Head of caudate nucleus (tissue), 42 donors: ENCODE measurements at places on chromosomes 12 and 14.

GRCh38 chr12:58302487-58303011, 361.2 kb downstream of the ATP23 start:
- DNase-seq: no peak

GRCh38 chr12:40310211-40310610, 85.4 kb downstream of the LRRK2 start:
- no peak for DNase-seq

DNA sequence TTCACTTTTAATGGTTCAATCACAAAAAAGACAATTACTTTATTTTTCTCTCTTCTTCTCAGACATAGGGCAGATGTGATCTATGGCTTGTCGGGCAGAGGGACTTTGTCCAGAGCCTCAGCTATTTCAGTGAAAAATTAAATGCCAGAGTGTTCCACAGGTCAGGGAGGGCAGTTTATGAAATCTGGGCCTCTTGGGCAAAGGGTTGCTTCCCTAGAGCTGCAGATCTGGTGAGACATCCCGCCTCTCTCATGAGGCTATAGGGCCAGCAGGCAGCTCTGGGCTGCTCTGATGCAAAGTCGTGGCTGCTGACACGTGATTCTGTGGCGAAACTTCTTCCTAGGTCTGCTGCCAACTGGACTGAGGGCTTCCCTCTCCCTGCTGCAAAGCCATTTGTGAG, 6.0 kb downstream of the CLMN start:
- peak; percentile 83 for DNase-seq

DNA sequence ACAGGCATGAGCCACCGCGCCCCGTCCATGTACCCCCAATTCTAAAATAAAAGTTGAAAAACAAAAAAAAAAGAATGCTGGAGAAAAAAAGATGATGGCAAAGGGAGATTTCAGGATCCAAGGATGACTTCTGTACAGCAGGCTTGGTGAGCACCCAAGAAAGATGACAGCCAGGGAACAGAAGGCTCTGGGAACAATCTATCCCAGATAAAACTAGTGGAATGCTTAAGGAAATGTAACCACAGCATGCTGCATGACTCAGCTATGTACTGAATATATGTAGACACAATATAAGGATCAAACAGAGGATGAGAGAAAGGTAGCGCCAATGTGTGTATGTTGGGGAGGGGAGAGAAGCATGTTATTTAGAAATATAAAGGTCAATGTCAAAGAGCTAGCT, 123.7 kb upstream of the TMTC1 start:
- DNase-seq: no peak

DNA sequence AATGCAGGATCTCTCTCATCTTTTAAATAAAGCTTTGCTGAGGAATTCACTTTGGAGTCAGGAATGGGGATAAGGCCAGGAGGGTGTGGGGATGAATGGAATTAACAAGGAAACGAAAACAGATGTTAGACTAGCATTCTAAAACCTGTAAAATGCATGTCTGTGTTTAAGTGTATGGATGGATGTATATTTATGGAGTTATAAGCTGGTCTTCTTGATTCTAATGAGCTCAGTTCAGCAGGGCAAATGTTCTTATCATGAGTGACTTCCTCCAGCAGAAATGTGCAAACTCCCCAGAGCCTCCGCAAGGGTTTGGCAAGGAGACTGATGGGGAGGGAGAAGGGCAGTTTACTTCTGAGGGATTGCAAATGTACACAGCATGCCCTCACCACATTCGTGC, 149.1 kb downstream of the NTF3 start:
- no peak for DNase-seq

DNA sequence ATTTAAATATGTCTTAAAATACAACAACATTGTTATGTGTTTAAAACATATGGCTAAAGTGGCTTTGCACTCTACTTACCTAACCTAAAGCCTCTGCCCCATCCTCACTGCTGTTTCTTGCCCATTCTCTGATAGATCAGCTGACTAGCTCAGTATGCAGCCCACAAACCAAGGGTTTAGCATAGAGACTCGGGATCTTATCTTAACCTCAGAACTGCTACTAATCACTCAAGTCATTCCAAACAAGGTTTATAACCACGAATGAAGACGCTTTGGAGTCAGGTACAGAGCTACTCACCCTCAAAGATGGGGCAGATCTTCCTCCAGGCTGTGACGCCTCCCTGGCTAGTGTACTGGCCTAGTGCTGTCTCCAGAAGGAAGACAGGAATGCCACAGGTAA, 19.3 kb downstream of the SLC6A13 start:
- no peak for DNase-seq

GRCh38 chr14:77347751-77348150, 26.9 kb downstream of the GSTZ1 start:
- DNase-seq: no peak

DNA sequence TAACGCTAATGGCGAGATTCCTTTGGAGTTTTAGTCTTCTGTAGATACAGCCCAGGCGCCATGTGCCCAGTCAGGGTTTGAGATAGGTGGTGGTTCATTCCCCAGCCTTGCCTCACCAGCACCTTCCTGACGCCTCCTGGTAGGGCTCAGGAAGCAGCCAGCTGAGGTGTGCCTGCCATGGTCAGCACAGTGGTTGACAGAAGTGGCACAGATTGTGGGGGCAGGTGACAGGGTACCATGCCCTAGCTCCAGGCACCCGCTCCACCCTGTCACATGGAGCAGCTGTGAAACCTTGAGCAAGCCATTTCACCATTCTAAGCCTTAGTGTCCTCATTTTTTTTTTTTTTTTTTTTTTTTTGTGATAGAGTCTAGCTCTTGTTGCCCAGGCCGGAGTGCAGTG, 45.6 kb downstream of the EVL start:
- DNase-seq: no peak

DNA sequence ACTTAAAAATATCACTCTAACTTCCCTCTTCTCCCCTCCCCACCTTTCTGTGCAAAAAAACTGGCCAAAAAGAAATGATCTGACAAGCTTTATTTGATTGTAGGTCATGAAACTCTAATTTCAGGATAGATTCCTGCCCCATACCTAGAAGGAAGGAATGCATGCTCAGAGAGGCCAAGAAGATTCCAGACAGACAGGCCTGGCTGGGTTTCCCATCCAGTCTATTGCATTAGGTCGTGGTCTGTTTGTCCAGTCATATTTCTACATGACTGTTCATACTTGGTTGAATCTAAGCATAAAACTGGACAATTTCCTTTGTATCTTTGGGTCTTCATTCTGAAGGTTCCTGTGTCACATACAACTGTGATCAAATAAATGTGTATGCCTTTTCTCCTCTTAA, 20.0 kb upstream of the SLC15A5 start:
- DNase-seq: no peak

- DNase-seq: no peak
Observed at GRCh38 chr12:132631666-132632065, 13.1 kb downstream of the P2RX2 start.

DNA sequence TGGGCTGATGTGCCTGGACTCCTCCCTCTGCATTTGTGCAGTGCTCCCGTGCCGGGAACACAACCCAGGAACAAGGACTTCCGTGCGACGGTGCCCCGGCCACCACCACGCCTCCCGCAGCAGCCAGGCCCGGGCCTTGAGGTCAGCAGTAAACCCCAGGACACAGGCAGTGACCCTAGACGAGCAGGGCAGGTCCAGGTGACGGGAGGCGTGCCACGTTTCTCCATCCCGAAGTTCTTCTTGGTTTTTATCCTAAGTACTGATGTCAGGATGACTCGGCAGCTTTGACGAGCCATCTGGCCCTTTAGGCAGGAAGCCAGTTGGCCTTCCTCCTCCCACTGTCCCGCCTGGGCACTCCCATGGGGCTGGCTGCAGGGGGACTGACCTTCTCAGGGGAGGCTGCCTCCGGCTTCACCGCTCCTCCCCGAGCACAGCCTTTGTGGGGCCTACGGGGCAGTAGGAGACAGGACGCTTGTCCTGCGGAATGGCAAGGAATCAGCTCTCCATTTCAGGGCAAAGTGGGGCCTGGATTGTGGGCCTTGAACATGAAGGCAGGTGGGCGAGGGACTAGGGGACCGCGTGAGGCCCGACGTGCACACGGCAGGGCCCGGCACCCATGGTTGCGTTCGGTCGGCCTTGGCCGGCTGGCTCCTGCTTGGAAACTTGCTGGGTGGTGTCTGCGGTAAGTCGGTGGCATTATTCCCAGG, 94.1 kb downstream of the FBXL14 start:
- DNase-seq: peak; percentile 49

GRCh38 chr14:91961297-91962220, 14.1 kb upstream of the FBLN5 start:
- no peak for DNase-seq

GRCh38 chr12:107779077-107779831, 4.8 kb downstream of the ASCL4 start:
- DNase-seq: no peak

GRCh38 chr14:86708846-86709339, 1178.9 kb downstream of the FLRT2 start:
- no peak for DNase-seq
